ENCODE measurements at places on chromosomes 7 and 10.

GRCh38 chr10:113362645-113363091 lies 190.2 kb upstream of the HABP2 start:
- DNase-seq, result peak; percentile 40

DNA sequence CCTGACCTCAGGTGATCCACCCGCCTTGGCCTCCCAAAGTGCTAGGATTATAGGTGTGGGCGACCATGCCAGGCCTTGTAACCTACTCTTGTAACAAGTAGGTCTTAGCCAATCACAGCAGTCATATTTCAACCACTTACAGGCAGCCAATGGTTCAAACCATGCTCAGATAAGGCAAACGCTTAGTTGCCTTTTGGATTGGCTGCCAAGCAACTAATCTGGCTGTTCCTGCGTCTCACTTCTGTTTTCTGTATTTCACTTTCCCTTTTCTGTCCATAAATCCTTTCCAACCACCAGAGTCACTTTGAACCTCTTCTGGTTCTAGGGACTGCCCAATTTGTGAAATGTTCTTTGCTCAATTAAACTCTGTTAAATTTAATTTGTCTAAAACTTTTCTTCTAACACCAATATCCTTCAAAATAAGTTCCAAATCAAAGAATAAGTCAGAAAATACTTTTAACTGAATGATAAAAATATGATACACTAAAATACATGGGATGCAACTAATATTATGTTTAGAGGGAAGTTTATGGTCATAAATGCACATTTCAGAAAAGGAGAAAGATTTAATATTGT lies 19.1 kb upstream of the PRF1 start:
- DNase-seq, result no peak

GRCh38 chr10:5434017-5434753 lies 21.8 kb downstream of the NET1 start:
- peak; percentile 64 for DNase-seq

GRCh38 chr10:44233561-44234482 lies 151.1 kb downstream of the CXCL12 start:
- no peak for DNase-seq

DNA sequence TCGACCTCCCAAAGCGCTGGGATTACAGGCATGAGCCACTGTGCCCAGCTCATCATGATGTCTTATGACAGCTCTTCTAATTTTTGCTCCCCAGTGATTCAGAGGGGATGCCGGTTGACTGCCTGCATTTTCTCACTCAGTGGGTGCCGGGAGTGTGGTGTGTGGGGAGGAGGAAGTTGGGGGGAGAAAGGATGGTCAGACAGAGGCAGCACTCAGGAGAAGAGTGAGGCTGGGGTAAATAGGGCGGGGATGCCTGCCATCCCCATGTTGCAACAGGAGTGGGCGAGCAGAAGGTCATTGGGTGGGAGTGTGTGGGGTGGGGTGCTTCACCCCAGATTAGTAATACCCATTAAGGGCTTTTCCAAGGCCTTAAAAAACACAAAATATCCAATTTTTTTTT lies 3.5 kb upstream of the CCL24 start:
- DNase-seq, result no peak

DNA sequence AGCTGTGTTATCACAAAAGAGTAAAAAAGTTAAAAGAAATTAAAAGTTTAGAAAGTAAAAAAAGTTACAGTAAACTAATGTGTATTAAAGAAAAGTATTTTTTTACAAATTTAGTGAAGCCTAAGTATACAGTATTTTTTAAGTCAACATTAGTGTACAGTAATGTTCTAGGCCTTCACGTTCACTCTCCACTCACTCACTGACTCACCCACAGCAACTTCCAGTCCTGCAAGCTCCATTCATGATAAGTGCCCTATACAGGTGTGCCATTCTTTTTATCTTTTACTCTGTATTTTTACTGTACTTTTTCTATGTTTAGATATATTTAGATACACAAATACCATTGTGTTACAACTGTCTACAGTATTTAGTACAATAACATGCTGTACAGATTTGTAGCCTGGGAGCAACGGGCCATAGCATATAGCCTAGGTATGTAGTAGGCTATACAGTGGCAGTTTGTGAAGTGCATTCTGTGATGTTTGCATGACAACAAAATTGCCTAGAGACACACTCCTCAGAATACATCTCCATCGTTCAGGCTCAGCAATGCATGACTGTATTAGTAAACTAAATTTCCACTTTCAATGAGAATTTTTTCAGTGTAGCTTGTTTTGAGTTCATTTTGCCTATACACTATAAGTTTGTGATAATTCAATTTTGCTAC lies 539.9 kb upstream of the C7orf33 start:
- no peak for DNase-seq

GRCh38 chr10:64506963-64507362 lies 985.8 kb downstream of the REEP3 start:
- DNase-seq, result no peak

DNA sequence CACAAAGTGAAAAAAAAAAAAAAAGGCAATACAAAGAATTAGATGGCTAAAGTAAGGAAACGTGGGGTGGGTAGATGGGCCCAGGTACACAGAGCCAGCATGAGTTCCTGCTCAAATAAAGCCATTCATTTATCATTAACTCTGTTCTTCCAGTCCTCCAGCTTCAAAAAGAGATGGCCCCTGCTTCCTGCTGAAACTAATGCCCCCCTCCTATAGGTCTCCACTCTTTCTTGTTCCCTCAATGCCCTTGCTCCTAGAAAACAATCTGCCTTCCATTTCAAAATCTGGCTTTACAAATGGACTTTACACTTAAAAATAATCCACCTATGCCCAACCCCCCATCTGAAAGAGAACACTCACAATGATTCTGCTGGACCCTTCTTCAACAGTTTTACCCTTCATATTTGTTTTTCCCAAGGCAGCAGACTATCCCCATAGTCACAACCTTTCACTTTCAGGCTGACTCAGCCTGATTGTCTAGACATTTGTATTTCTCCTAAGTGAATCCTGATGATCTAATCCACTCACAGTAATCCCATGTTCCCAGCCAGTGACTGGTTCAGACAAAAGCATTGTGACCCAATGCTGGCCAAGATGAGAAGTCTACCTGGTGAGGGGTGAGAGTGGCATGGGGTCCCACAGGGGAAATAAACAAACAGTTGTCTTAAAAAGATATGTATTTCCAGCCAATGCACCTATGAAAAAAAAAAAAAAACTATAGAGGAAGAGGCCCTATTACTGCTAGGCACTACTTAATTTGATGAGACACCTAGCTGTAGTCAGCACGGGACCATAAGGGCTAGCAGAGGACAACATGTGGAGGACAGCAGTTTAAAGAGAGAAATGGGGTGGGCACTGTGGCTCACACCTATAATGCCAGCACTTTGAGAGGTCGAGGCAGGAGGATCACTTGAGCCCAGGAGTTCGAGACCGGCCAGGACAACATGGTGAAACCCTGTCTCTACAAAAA lies 74.6 kb upstream of the GRID1 start:
- DNase-seq, result no peak

GRCh38 chr7:155173905-155174304 lies 103.8 kb downstream of the HTR5A start:
- no peak for DNase-seq

DNA sequence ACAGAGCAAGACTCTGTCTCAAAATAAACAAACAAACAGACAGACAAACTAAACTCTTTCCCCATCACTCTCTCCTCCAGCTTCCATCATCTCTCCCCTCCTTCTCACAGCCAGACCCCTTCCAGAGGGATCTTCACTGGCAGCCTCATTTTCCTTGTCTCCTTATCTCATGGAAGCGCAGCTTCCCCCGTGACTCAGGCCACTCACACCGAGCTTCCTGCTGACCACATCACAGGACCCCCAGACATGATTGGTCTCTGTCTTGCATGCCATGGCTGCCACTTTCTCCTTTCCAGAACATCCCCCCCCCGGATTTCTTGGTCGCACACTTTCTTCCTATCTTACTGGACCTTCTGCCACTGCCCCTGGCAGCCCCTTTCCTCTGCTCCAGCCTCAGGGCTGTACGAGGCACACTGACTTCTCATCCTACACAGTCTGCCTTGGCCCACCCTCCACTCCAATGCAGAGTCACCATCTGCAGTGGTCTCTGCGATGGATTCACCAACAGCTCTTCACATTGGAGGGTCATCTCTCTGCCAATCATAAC lies 4.9 kb upstream of the INSIG1 start:
- no peak for DNase-seq

- no peak for DNase-seq
Measured at GRCh38 chr7:100835903-100836811, 8.8 kb upstream of the EPHB4 start.

GRCh38 chr10:35577926-35578617 lies 27.1 kb upstream of the GJD4 start:
- DNase-seq, result no peak

DNA sequence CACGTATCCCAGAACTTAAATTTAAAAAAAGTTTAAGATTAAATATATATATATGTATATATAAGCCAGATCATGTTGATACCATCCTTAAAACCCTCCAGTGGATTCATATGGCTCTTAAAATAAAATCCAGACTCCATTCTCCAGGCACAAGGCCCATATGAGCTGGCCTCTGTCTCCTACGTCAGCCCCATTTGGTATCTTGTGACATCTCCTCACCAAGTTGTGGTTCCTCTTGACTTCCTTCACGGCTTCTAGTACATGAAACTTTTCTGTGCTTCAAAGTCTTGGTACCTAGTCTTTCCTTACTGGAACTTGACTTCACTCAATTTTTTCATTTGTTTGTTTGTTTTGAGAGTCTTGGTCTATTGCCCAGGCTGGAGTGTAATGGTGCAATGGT lies 61.3 kb downstream of the PRLHR start:
- no peak for DNase-seq

- peak; percentile 43 for DNase-seq
Measured at GRCh38 chr10:133335246-133336117, 1.2 kb downstream of the CALY start.

DNA sequence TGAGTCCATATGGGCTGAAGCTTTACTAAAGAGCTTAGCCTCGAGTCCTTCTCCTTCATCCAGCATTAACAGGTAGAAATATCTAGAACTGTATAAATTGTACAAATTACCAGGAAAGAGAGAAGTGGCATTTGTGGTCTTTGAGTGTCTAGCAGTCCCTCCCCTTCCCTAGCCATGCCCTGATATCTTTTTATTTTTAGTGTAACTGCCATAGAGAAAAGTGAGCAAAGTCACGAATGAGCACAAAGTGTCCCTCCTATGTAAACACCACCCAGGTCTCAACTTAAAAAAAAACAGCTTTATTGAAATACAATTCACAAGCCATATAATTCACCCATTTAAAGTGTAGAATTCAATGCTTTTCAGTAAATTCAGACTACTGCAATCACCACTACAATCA lies 339.0 kb upstream of the ZMIZ1 start:
- DNase-seq, result no peak

DNA sequence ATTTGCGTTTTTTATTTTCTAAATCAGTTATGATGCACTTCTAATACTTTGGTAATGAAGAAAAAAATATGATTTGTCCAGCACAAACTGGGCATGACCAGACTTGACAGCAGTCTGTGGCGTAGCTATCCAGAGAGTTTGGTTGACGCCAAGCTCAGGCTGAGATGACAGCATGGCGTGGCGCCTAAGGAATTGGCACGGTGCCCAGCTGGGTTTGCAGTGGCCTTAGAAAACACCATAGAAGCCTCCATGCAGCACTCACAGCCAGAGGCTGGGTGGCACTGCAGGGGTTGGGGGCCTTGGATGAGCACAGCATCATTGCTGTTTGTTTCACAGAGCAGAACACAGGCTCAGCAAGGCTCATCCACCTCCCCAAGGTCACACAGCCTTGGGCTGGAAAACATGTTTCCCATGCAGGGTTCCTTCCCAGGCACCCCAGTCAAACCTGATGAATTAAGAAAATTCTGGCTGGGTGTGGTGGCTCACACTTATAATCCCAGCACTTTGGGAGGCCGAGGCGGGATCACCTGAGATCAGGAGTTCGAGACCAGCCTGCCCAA lies 88.9 kb downstream of the GTF2IRD1 start:
- no peak for DNase-seq

DNA sequence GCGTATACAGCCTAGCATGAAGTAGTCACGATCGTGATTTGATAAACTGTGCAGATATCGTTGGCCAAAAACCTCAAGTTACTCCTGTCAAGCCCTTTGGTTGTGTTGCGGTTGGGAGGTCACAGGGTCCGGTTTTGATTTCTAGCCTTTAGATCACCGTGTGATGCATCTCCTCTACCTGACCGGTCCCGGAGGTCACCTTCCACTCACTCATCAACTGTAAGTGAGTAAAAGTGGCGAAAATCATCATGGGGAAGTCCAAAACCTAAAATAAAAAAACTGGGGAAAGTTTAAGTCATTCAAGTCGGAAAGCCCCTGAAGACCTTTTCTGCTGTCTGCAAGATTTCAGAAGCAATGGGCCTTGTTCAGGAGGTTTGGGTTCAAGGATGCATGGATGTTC lies 62.8 kb downstream of the ADARB2 start:
- DNase-seq, result no peak

DNA sequence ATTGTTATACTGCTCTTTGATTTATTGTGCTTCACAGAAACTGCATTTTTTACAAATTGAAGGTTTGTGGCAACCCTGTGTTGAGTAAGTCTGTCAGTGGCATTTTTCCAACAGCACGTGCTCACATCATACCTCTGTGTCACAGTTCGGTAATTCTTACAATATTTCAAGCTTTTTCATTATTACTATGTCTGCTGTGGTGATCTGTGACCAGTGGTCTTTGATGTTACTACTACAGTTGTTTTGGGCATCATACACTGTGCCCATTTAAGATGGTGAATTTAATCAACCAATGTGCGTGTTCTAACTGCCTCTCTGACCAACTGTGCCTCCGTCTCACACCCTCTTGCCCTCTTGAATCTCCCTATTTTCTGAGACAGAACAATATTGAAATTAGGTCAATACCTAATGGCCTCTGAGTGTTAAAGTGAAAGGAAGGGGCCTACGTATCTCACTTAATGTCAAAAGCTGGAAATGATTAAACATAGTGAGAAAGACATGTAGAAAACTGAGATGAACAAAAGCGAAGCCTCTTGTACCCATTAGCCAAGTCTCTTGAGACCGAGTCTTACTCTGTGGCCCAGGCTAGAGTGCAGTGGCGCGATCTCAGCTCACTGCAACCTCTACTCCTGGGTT lies 20.2 kb upstream of the ASL start:
- no peak for DNase-seq

GRCh38 chr7:1639071-1639470 lies 31.0 kb upstream of the ELFN1 start:
- no peak for DNase-seq

GRCh38 chr10:121754666-121755065 lies 156.4 kb upstream of the FGFR2 start:
- no peak for DNase-seq

GRCh38 chr7:36005293-36005692 lies 147.8 kb upstream of the EEPD1 start:
- DNase-seq, result no peak

GRCh38 chr7:116305485-116306408 lies 95.4 kb downstream of the TES start:
- DNase-seq, result no peak
